ENCODE measurements at places on chromosomes 5 and 9. TPM values are rescaled to one million over a fixed set of nuclear protein-coding genes. Genes with fewer than 3 reads are reported as not detected.

Gene REXO4
- 32.8 TPM for total RNA-seq

Gene SH3TC2
- total RNA-seq: 0.30 TPM

DNA sequence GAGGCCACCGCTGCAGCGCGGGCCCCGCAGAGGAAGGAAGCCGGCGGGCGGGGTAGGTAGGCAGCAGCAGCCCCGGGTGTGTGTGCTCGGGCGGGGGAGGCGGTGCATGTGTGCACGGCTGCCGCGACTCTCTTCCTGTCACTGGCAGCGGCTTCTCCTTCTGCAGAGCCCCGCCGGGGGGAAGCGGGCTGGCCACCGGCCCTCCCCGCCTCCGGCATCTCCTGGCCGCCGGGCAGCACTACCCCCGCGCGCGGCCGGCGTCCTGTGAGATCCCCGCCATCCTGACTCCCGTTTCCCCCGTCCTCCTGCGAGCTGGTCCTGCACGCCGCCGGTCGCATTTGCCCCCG, 315 bp downstream of the PIK3R1 start:
- no peak for DNase-seq

DNA sequence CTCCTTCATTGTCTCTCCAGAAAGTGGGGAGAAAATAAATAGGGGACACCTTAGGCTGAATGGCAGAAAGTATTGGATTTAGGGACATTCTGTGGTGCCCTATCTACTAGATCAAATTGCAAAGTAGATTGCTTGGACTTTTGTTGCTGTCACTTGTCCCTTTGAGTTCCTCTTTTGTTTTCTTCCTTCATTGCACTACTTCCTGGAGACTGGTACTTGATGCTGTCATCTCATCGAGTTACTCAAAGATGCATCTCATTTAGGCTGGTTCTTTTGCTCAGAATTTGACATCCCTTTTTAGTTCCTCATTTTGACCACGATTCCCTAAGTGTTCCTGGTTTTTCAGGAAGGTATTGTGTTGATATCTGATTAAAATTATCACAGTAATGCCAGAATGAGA, 137.6 kb downstream of the ADGRV1 start:
- no peak for DNase-seq

DNA sequence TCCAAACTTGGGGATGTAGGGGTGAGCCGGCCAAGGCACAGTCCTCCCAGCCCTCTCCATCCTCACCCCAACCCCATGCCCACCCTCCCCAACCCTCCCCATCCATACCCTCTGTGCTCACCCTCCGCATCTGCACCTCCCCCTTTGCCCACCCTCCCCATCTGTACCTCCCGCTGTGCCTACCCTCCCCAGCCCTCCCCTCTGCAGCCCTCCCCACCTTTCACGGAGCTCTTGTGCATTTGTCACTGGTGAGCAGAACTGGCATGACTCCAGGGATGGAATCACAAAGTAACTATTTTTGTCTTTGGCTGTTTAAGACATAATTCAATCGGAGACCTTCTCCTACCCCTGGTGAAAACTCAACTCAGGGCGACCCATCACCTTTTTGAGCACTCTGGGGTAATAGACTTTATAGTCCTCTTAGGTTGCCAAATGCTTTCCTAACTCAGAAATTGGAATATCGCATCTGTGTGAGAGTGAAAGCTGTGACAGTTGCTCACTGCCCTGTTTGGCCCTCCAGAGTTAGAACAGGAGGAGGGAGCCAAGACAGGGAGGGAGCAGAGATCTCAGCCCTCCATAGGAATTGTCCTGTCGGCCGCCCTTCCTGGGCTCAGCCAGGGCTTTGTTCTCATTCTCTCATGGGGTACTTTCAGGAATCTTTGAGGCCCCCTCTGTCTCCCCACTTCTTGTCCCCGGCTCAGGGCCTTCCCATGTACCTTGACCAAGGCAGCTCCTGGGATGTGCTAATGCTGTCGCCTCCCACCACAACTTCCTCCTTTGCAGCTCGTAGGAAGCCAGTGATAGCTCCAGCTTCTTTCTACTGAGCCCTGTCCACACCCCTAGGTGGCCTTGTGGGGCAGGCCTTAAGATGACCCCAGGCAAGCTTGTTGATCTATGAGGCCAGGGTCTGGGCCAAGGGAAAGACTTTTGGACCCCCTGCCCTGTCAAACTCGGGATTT, 36.2 kb downstream of the OTULIN start:
- no peak for DNase-seq
